ENCODE measurements at places on chromosomes 11 and 22.
A peak's percentile ranks its signal among the peaks of the same experiment; 100 is the strongest.

DNA sequence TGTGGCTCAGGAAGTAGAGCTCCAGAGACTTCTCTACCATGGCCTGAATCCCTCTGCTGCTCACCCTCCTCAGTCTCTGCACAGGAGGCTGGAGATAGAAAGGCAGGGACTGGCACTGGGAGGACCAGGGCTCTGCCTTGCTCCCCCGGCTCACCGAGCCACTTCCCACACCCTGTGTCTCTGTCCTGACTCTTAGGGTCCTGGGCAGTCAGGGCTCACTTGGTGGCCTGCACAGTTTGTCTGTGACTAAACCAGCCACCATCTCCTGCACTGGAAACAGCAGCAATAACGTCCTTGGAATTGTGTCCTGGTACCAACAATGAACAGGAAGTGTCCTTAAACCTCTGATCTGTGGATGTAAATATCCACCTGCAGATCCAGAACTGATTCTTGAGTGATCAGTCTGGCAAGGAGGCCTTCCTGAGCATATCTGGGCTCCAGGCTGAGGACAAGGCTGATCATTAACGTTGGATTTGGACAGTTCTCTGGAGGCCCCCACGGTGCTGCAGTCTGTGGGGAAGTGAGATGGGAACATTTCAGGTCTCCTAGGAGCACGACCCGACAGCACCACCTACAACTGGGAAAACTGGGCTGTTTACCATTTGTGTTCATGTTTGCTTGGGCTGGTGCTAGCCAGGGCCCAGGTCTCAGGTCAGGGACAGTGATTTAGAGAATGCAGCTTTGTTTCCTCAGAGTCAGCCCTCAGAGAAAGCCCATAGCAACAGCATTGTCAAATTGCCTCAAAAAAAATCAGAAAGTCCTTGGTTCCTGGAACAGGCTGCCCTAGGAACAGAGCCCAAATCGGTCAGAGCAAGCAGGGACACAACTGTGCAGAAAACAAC, 82.5 kb downstream of the ZNF280B start:
- DNase-seq: no peak

- DNase-seq: no peak
Measured at GRCh38 chr11:125426818-125427528, 69.1 kb downstream of the FEZ1 start.

DNA sequence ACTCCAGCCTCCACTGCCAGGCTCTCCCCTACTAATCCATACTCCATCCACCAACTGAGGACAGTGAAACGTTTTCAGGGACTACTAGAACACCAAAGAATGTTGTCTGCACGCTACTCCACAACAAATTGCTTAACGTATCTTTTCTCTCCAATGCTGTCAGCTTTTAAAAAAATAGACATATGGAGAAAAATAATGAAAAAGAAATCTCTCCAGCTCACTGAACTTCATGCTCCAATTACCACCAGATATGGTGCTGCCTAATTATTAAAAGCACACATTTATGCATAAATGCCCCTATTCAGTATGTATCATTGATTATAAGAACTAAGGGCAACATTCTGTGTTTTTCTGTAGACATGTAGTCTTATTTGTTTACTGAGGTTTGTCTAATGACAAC, 672.2 kb upstream of the ANO3 start:
- DNase-seq: no peak

GRCh38 chr11:46162700-46163099, 41.4 kb upstream of the PHF21A start:
- no peak for DNase-seq

DNA sequence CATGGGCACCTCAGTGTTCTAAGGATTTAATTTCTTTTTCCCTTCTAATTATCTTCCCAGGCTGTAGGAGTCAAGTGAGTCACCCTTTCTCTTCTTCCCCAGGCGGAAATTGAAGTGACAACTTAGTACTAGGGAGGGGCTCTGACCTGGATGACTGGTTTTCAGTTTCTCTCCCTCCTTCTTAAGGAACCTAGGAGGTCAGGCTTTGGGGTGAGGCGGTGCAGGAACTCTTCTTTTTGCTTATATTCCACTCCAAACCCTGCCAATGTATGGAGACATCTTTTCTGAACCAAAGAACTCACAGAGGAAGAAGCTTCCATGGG, 12.6 kb downstream of the ZDHHC5 start:
- peak; percentile 40 for DNase-seq

DNA sequence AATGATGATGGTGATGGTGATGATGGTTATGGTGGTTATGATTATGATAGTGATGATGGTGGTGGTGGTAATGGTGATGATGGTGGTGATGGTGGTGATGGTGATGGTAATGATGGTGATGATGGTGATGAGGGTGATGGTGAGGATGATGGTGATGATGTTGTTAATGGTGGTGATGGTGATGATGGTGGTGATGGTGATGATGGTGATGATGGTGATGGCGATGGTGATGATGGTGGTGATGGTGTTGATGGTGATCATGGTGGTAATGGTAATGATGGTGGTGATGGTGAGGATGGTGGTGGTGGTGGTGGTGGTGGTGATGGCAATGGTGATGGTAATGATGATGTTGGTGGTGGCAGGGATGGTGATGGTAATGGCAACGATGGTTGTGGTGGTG, 1222.5 kb downstream of the BRD1 start:
- DNase-seq: no peak

- DNase-seq: no peak
Measured at GRCh38 chr11:80085563-80085962, 644.7 kb upstream of the TENM4 start.

DNA sequence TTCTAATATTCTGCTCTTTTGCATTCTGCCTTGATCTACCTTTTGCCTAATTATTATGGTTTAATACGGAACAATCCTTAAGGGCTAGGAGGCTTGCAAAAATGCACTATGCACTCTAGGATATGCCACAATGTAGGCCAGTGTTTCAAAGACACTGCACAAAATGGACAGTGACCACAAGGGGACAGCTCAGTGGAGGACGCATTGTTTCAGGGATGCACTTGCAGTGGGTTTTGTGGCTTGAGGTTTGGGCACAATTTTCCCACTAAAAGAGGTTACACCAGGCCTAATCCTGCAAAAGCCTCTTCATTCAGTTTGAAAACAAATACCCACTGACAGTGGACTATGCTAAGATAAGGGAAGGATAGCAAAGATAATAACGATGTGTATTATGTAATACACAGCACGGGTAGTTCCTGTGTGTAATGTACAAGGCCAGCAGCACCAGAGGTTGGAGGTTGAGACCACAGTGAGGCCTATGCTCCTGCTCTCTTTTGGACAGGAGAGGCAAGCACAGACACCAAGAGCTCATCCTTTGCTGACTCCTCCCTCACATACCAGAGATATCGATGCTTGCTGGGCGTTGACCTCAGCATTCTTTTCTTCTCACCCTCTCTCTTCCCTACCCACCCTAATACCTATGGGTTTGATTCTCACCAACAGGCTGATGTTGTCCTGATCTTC, 12.7 kb downstream of the MAP6 start:
- DNase-seq: no peak

DNA sequence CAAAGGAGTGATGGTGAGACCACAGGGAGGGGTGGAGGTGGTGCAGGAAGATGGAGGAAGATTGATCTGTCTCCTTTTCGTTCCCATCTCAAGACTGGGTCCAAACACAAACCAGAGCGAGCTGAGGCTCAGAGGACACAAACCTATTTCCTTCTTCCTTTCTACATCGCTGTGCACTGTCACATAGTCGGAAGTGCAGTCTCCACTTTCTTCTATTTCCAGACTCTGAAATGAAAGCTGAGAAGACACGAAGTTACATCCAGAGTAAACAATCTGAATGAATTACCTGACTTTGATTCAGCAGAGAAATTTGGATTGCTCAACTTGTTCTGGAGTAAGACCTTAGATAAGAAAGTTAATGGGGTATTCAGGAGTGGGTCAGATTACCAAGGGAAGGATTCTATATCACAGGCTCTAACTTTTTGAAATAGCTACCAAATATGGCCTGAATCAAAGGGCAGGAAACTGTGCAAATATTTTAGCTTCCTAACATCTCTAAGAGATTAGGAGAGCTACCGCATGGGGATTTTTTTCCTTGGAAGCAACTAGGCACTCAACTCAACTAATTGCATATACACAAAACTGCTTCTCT, 14.4 kb downstream of the OVCH2 start:
- no peak for DNase-seq

GRCh38 chr22:41523464-41524221, 20.6 kb downstream of the POLR3H start:
- no peak for DNase-seq

DNA sequence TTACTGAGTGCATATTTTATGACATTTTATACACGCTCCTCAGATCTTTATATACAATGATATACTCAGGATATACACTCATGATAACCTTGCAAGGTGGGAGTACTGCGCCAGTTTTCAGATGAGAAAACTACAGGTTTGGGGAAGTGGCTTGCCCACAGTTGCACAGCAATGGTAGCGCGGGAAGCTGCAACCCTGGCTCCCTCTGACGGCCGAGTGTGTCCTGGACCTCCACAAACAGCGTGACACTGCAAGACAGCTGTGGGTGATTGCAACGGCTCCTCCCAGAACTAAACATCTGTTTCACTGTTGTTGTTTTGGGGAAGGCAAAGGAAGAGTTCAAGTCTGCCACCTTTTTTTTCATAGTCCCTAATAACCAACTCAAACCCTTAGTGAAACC, 47.0 kb downstream of the PACSIN2 start:
- no peak for DNase-seq

DNA sequence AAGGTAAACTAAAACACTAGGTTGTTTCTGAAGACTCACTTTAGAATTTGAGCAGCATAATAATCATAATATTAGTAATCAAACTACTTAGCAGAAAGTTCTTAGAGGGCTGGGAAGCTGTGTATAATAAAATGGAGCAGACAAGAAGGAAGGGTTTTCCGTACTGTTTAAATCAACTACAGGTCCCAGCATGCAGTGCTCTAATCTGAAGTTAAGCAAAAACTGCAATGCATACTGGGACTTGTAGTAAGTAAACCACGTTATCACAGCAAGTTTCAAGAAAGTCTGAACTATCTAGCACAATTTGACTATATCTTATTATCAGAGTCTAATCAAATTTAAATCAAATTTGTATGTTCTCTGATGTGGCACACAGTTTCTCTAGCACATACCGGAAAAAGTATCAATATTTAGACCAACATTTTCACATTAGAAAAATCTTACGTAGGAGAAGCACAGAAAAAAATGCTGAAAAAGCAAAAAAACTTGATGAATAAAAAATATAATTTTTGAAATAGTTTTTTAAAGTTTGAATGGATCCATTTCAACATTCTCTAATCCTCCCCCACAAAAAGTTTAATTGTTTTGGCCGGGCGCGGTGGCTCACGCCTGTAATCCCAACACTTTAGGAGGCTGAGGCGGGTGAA, 8.2 kb downstream of the PHF21A start:
- DNase-seq: peak; percentile 23

GRCh38 chr11:108494182-108494581, 4.0 kb downstream of the POGLUT3 start:
- no peak for DNase-seq

GRCh38 chr11:7381937-7382336, 103.4 kb upstream of the OLFML1 start:
- DNase-seq: no peak

DNA sequence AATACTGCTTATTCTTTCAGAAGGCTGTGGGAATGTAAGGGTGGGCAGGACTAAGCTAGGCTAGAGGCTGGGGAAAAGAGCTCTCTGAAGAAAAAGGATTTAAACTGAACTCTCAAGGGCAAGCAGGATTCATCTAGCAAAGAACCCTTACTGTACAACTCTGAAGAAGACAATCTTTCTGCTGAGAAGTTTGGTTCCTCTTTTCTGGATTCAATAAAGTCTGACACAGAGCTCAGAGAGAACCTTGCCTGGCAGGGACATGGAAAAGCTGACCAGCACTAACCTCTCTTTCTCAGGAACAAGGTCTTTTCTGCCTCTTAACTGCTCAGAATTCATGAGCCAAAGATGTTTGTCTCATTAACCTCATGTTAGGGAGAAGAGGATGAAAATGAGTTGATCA, 388.4 kb upstream of the DDI1 start:
- DNase-seq: no peak

GRCh38 chr11:63603180-63603518, 11.1 kb downstream of the PLAAT3 start:
- no peak for DNase-seq

DNA sequence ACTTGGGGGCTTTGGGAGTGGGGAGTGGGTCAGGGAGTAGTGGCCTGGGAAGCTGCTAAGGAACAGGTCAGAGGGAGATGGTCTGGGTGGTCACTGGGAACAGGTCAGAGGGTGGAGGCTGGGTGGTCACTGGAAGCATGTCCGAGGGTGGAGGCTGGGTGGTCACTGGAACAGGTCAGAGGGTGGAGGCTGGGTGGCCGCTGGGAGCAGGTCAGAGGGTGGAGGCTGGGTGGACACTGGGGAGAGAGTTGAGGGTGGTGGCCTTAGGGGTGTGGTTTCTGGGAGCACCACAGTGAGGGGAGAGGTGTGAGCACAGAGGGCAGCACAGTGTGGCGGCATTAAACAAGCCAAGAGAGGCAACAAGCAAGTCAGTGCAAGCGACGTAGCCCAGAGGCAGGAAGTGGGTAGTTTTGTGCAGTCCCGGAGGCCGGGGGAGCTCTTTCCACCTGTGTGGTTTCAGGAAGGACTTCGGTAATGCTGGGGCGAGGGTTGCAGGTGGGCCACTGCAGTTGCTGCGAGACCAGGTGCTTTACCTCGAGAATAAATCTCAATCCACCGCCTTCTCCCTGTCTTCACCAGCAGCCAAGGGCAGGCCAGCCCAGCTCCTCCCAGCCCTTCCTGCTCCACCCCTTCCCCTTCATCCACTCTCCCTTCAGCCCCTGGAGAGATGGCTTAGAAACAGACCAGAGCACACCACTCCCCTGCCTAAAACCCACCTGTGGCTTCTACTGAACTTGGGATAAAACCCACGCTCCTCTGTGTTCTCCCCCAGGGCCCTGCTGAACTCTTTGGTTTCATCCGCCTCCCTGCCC, 3.2 kb upstream of the CACNA1I start:
- no peak for DNase-seq

DNA sequence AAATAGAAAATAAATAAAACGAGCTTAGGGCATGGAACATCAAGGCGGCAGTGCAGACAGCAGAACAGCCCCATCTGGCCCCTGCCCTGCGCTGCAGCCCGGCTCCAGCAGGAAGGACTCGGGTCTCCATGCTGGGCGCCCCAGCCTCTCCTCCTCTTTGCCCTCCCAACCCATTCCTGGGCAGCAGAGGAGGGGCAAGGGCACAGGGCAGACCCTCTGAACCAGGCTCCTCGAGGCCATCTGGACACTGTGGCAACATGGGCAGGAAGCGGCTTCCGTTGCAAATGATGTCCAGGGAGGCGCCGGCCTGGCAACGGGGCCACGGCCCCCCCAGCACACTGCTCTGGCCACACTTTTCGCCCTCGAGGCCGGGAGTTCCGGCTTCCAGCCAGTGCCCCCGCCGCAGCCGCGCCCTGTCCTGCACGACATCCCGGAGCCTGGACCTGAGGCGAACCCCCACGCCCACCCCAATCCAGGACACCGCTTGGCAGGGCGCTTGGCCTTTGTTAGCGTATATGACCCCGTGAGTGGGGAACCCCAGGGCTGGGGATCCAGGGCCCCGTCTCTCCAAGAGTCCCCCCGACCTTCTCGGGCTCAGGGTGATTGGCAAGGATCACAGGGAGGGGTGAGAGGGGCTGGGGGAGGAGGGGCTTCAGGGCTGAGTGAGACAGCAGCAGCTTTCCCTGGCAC, 192.1 kb downstream of the IGLL1 start:
- no peak for DNase-seq

- DNase-seq: peak; percentile 65
Measured at GRCh38 chr11:96464700-96465307, 75.0 kb downstream of the JRKL start.

GRCh38 chr22:45163099-45163450, 650 bp upstream of the NUP50 start:
- no peak for DNase-seq

- DNase-seq: no peak
Measured at GRCh38 chr11:86737230-86737629, 63.1 kb upstream of the PRSS23 start.
